ENCODE measurements at places on chromosomes 2 and 18. TPM values are rescaled to one million over a fixed set of nuclear protein-coding genes. Genes with fewer than 3 reads are reported as not detected.

The HOXD13 gene
- 0.15 TPM for total RNA-seq

The REEP1 gene
- 7.1 TPM for total RNA-seq

The IGFBP5 gene
- 40.0 TPM for total RNA-seq

The TPO gene
- total RNA-seq: 1.5 TPM

The LINC00305 gene
- not detected for total RNA-seq

The SNORC gene
- total RNA-seq: 35.0 TPM

Data from left colon (tissue), 2 donors.